ENCODE measurements at places on chromosomes 11 and 22. TPM values are rescaled to one million over a fixed set of nuclear protein-coding genes. Genes with fewer than 3 reads are reported as not detected.

- H3K27ac ChIP-seq, result peak overlapping the region; percentile 61
- H3K4me1 ChIP-seq, result peaks cover 27% of the 10 kb centered on the region
- H3K27me3 ChIP-seq, result no peaks in the 10 kb centered on the region
- DNase-seq, result no peak
- no peaks in the 10 kb centered on the region for H3K36me3 ChIP-seq
Measured at GRCh38 chr22:49853981-49854831, 562 bp downstream of the ZBED4 start.

DNA sequence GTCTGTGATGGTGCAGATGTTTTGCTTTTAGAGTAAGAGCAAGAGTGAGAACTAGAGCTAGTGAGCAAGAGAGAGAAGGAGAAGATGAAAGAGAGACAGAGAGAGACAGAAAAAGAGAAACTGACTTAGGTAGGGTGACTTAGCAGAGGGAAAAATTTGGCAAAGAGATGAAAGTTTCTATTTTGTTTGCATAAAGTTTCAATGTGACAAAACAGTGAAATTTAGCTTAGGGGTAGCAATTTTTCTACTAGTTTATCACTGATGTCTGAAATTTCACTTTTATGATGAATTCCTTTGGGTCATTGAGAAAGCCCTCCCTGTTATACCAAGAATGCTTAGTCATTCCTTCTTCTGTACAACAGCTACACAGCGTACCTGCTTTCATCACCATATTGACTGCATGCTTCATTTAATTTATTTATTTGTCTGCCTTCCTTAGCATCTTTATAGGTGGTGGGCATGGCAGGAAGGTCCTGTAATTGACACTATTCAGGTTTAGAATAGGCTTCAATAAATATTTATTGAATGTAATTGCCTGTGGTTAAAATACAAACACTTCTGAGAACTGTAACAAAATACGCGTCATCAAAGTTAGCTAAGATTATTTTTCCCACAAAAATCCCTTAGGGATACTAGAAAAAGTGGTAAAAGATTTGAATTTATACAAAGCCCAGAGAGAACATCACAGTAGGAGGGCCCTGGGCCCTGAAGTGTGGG is 19.9 kb upstream of the CTSC start:
- no peaks in the 10 kb centered on the region for H3K36me3 ChIP-seq
- H3K27ac ChIP-seq, result no peak overlapping the region
- no peak for DNase-seq
- no peaks in the 10 kb centered on the region for H3K4me1 ChIP-seq

DNA sequence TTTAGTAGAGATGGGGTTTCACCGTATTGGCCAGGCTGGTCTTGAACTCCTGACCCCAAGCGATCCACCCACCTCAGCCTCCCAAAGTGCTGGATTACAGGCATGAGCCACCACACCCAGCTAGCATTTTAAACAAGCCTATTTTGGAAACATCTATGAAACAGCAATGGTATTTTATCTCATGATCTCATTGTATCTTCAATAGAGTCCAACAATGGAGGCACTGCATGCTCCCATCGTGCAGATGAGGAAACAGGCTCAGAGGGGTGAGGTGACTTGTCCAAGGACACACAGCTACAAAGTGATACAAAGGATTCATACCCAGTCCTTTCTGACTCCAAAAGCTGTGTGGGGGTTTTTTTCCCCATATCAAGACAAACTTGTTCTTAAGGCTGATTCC is 39.0 kb upstream of the RTL6 start:
- H3K36me3 ChIP-seq, result no peaks in the 10 kb centered on the region
- peaks cover 7% of the 10 kb centered on the region for H3K27me3 ChIP-seq
- no peak for DNase-seq
- H3K4me3 ChIP-seq, result no peak overlapping the region
- no peak overlapping the region for H3K27ac ChIP-seq

Gene SCUBE1
- 0.08 TPM for total RNA-seq

- DNase-seq, result no peak
- no peaks in the 10 kb centered on the region for H3K27me3 ChIP-seq
- H3K27ac ChIP-seq, result no peak overlapping the region
- no peaks in the 10 kb centered on the region for H3K4me1 ChIP-seq
- no peak overlapping the region for H3K4me3 ChIP-seq
Measured at GRCh38 chr22:46783721-46784120, 21.3 kb downstream of the TBC1D22A start.
